Calu3 (cell line): ENCODE measurements at places on chromosomes 4 and X. TPM values are rescaled to one million over a fixed set of nuclear protein-coding genes. Genes with fewer than 3 reads are reported as not detected.

Gene PDK3
- total RNA-seq, result 10.7 and 13.7 TPM in 2 replicates

Gene NLGN4X
- not detected in 2 replicates for total RNA-seq

DNA sequence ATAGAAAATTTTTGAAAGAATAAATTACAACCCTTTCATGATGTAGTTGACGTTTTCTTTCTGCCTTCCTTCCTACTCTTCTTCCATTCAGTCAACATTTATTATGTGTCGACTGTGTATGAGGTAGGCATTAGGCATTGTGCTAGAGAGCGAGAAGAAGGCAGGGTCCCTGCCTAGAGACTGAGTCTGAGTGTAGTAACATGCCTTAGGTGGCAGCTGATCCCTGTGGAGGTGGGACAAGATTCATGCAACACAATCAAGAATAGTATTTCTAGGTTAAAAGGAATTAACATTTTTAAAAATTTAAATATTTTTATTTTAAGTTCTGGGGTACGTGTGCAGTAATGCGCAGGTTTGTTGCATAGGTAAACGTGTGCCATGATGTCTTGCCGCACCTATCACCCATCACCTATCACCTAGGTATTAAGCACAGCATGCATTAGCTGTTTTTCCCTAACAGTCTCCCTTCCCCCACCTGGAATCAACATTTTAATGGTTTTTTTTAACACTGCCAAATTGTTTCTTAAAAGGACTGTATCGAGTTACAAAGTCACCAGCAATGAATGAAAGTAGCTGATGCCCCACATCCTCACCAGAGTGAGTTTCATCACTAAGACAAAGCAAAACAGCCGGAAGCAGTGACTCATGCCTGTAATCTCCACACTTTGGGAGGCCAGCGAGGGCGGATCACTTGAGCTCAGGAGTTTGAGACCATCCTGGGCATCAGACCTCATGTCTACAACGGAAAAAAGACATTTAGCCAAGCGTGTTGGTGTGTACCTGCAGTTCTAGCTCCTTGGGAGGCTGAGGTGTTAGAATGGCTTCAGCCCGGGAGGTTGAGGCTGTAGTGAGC lies 84.0 kb downstream of the WWC2 start:
- no peaks in the 10 kb centered on the region for H3K36me3 ChIP-seq
- no peak overlapping the region for H3K4me3 ChIP-seq

- H3K27me3 ChIP-seq, result no peaks in the 10 kb centered on the region
- no peak overlapping the region for H3K27ac ChIP-seq
- H3K4me1 ChIP-seq, result peaks cover 14% of the 10 kb centered on the region
- DNase-seq, result peak; percentile 66
- no peak overlapping the region for H3K4me3 ChIP-seq
- H3K36me3 ChIP-seq, result no peaks in the 10 kb centered on the region
Measured at GRCh38 chr4:22607382-22607781, 85.4 kb upstream of the GBA3 start.

GRCh38 chr4:41258783-41259182 lies 2.1 kb downstream of the UCHL1 start:
- no peaks in the 10 kb centered on the region for H3K27me3 ChIP-seq
- peaks cover 11% of the 10 kb centered on the region for H3K4me1 ChIP-seq
- H3K27ac ChIP-seq, result no peak overlapping the region
- H3K4me3 ChIP-seq, result no peak overlapping the region
- peak; percentile 40 for DNase-seq

- H3K27ac ChIP-seq, result no peak overlapping the region
- H3K27me3 ChIP-seq, result peaks cover 88% of the 10 kb centered on the region
- H3K36me3 ChIP-seq, result peaks cover 24% of the 10 kb centered on the region
- no peak for DNase-seq
Measured at GRCh38 chrX:72304877-72305276, 837 bp downstream of the CITED1 start.

- no peak for DNase-seq
- H3K4me3 ChIP-seq, result no peak overlapping the region
- H3K4me1 ChIP-seq, result peaks cover 44% of the 10 kb centered on the region
Measured at GRCh38 chr4:53593765-53594164, 2.5 kb upstream of the LNX1 start.

- H3K4me3 ChIP-seq, result no peak overlapping the region
- H3K27ac ChIP-seq, result no peak overlapping the region
- no peaks in the 10 kb centered on the region for H3K27me3 ChIP-seq
- no peak for DNase-seq
- H3K4me1 ChIP-seq, result peaks cover 14% of the 10 kb centered on the region
Measured at GRCh38 chrX:10444204-10444603, 176.2 kb downstream of the MID1 start.

DNA sequence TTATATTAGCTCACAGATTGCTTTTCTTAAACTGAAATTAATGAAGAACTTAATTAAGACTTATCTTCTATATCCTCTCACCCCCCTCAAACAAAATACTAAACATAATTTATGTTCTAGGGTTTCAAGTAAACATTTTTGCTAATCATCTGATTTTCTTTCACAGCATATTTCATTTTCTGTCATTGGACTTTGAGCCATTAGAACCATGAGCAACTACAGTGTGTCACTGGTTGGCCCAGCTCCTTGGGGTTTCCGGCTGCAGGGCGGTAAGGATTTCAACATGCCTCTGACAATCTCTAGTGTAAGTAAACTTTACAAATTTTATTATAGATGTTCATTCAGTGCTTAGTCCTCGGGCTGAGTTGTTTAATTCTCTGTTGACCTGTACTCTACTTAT lies 3.3 kb downstream of the PDLIM5 start:
- H3K27ac ChIP-seq, result peak overlapping the region; percentile 96
- peak overlapping the region; percentile 82 for H3K4me3 ChIP-seq
- H3K36me3 ChIP-seq, result peaks cover 64% of the 10 kb centered on the region
- peaks cover 17% of the 10 kb centered on the region for H3K4me1 ChIP-seq

DNA sequence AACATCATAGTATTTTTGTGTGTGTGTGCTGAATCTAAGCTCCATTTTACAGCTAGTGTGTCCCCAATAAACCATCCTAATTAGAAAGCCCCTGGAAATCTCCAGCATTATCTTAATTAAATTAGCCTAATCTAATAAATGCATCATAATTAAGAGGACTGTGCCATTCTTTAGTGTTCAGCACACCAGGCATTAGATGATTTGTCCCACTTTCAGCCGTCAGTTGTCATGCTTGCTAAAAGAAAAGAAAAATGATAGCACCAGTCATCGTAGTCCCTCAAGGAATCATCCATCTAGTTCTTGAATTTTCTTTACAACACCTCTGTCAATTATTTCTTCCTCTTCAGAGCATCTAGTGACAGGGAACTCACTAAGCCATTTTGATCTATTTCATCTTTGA lies 155.9 kb downstream of the PALLD start:
- H3K27me3 ChIP-seq, result no peaks in the 10 kb centered on the region
- no peak overlapping the region for H3K4me3 ChIP-seq
- peaks cover 11% of the 10 kb centered on the region for H3K4me1 ChIP-seq
- H3K36me3 ChIP-seq, result no peaks in the 10 kb centered on the region
- no peak for DNase-seq
- no peak overlapping the region for H3K27ac ChIP-seq

GRCh38 chr4:168317621-168318020 lies 931 bp downstream of the DDX60 start:
- no peak for DNase-seq
- H3K27me3 ChIP-seq, result no peaks in the 10 kb centered on the region
- no peak overlapping the region for H3K27ac ChIP-seq
- peak overlapping the region; percentile 86 for H3K4me3 ChIP-seq
- H3K4me1 ChIP-seq, result peaks cover 17% of the 10 kb centered on the region

DNA sequence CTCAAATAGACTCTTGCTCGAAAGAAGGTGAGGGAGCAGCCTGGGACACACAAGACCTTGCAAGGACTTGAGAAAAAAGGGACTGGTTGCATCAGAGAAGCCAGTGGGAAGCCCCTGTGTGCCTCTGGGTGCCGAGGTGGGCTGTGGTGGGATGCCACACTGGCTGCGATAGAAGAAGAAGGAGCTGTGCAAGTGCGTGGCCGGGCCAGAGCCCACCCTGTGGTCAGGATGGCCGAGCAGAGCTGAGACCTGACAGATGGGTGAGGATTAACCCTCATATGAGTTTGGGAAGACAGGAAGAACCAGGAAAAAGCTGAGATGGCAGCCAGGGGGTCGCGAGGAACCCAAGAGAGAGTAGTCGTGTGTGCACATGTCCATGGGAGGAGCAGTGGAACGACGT lies 44.6 kb upstream of the HGFAC start:
- H3K27ac ChIP-seq, result no peak overlapping the region
- H3K4me1 ChIP-seq, result no peaks in the 10 kb centered on the region
- no peak for DNase-seq
- no peak overlapping the region for H3K4me3 ChIP-seq
- H3K36me3 ChIP-seq, result peaks cover 4% of the 10 kb centered on the region
